ENCODE measurements at places on chromosomes 1 and 21.

DNA sequence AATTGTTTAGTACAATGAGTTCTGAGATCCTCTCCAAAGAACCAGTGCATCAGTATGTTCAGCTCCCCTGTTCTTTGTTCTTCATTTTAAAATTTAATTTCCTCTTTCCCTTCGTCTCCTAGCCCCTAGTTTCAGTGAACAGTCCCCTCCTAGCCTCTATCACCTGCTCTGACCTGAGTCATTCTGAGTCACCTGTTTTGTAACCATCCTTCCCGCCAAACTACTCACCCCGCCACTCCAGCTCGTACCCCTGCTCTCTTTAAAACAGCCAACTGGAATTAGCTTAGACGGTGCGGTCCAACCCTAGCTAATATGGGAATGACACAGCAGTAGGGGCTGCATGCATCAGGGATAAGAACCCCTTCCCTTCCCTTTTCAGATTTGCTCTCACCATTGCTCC, 16.8 kb upstream of the ERVH48-1 start:
- DNase-seq: no peak

- DNase-seq: no peak
These were observed 65.7 kb downstream of the DISP1 start for GRCh38 chr1:222880587-222880986.

DNA sequence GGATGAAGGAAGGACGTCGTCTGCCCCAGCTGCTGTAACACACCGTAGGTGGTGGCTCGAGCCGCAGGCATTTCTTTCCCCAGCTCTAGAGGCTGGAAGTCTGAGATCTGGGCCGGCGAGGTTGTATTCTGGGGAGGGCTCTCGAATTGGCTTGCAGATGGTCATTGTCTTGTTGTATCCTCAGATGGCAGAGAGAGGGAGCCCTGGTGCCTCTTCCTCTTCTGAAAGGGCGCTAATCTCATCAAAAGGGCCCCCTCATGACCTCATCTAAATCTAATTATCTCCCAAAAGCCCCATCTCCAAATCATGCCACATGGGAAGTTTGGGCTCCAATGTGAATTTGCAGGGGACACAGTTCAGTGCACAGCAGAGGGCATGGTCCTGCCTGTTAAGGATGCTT, 109.0 kb downstream of the SIK1 start:
- DNase-seq: no peak

DNA sequence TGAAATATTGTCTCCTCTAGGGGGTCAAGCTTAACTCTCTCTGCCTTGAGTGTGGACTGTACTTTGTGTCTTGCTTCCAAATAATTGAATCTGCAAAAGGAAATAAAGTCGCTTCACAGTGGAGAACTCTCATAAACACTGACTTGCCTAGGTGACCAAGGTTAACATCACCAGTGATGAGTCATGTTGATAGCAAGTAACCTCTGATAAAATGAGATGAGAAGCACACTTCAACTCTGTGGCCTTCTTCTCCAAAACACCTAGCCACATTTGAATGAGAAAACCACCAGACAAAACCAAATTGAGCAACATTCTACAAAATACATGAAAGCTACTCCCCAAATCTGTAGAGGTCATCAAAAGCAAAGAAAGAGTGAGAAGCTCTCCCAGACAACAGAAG, 37.6 kb downstream of the PDE4B start:
- no peak for DNase-seq

- DNase-seq: no peak
These were observed 135.4 kb downstream of the PLXNA2 start for GRCh38 chr1:208108646-208109330.

GRCh38 chr1:234260578-234260977, 112.7 kb upstream of the COA6 start:
- no peak for DNase-seq

GRCh38 chr1:225529726-225530125, 101.9 kb upstream of the LBR start:
- DNase-seq: no peak

- DNase-seq: no peak
These were observed 25.1 kb upstream of the B3GALT2 start for GRCh38 chr1:193211539-193211938.

- DNase-seq: no peak
These were observed 338.4 kb upstream of the PROX1 start for GRCh38 chr1:213649373-213649772.

DNA sequence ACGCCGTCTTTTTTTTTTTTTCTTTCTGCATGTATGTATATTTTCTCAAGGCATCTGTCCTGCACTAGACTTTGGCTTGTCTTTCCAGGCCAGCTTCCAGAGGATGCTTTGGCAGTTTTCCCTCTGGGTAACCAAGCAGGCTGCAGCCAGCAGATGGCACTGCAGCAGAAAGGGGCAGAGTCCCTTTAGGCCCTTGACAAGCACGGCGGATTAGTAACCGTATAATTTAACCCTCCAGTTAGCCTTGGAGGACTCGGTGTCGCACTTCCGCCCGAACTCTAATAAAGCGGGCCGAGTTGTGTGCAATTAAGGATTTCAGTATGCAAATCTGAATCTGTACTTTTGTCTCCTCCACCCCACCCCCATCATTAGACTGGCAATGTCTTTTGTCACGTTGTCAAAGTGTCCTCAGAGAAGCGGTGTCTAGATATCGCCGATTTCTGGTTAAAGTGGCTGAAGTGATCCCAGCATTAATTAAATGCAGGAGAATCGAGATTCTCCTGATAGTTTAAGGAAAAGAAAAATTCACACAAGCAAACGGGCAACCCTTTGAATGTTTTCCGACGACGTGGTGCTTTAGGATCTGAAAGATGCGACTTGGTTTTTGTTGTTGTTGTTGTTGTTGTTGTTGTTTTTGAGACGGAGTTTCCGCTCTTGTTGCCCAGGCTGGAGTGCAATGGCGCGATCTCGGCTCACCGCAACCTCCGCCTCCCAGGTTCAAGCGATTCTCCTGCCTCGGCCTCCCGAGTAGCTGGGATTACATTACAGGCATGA, 1.1 kb upstream of the TMEM167B start:
- peak; percentile 79 for DNase-seq

GRCh38 chr1:174786760-174787159, 213.0 kb upstream of the CACYBP start:
- DNase-seq: no peak

DNA sequence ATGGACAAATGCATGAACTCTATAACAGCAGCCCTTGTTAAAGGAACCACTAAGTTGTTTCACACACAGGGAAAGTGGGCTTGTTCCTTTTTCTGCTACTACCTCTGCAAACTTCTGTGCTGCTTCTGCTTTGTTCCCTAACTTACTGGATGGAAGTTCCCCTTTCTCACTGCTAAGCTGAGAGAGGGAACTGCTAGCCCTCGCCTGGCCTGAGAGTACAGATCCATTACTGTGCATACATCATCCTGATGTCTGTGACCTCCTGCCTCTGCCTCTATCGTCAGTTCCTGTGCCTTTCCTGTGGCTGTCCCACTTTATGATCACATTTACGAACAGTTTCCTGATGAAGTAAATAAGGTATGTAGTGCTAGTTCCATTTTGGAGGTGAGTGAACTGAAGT, 3.5 kb downstream of the GNAT2 start:
- DNase-seq: no peak
